ENCODE measurements at places on chromosomes 1 and 21. TPM values are rescaled to one million over a fixed set of nuclear protein-coding genes. Genes with fewer than 3 reads are reported as not detected.
A peak's percentile ranks its signal among the peaks of the same experiment; 100 is the strongest.

DCST1 gene
- not detected for total RNA-seq

DNA sequence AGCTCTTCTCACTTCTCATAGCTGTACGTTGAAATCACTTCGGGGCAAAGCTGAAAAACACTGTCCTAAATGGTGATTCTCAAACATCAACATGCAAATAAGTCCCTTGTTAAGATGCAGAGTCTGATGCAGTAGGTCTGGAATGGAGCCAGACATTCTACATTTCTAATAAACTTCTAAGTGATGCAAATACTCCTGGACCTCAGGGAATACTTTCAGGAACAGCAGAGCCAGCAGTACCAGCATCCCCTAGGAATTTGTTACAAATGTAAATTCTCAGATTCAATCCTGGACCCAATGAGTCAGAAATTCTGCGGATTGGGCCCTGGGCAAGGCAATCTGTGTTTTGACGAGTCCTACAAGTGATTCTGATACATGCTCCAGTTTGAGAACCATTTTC lies 152.3 kb downstream of the PCNX2 start:
- no peak for DNase-seq

DNA sequence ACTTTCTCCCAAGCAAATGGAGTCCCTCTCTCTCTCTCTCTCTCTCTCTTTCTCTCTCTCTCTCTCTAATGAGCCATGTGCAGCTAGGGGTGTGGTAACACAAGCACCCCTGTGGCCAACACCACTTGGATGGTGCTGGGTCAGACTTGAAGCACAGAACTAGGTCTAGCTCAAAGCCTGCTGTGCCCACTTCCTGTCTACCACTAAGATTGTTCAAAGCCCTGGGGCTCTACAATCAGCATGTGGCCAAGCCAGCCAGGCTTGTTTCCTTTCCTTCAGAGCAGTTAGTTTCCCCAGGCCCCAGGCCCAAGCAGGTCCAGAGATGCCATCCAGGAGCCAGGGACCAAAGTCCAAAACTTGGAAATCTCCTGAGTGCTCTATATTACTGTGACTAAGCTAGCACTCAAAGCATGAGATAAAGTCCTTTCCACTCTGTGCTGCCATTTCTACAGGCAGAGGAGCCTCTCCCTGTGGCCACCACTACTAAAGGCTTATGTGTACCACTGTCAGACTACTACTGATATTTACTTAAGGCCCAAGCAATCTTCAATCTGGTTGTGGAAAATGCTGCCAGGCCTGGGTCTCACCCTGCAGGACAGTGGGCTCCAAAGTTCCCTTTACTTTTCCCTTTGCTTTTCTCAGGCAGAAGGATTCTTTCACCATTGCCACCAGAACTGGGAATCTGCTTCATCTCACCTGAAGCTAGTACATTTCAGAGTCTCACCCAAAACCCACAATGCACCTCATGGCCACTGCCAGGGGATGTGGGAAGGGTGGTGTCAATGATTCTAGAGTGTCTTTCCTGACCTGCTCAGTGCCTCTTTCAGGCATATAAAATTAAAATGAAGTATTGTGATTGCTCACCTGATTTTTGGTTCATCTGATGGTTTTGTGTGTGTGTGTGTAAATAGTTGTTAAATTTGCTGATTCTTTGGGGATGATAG lies 999.5 kb downstream of the NCAM2 start:
- no peak for DNase-seq

DNA sequence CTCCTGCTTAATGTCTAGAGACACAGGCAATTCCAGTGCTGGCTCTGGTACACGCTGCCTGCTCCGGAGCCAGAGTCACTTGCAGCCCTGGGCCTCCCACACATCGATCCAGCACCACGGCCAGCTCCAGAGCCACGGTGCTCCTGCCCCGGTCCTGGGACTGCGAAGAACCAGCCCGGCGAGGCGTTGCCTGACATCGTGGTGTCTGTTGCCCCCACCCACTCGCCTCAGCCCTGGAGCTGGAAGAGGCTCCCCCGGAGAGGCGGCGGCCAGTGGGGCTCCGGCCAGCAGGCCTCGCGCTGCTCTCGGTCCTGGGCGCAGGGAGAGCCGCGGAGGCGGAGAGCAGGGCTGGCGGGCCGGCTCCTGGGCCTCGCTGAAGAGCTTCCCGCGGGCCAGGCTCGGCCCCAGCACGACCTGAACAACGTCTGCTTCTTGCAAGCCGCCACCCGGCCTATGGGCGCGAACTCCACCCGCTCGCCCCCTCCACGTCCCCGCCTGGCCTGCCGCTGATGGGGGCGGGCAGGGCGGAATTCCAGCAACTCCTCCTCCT lies 364.8 kb downstream of the CEP170 start:
- peak; percentile 53 for DNase-seq

LRRC71 gene
- total RNA-seq = not detected

Data from Right ventricle myocardium superior (tissue), 1 donor.